ENCODE measurements at places on chromosomes 16 and 17. TPM values are rescaled to one million over a fixed set of nuclear protein-coding genes. Genes with fewer than 3 reads are reported as not detected.
A peak's percentile ranks its signal among the peaks of the same experiment; 100 is the strongest.

DNA sequence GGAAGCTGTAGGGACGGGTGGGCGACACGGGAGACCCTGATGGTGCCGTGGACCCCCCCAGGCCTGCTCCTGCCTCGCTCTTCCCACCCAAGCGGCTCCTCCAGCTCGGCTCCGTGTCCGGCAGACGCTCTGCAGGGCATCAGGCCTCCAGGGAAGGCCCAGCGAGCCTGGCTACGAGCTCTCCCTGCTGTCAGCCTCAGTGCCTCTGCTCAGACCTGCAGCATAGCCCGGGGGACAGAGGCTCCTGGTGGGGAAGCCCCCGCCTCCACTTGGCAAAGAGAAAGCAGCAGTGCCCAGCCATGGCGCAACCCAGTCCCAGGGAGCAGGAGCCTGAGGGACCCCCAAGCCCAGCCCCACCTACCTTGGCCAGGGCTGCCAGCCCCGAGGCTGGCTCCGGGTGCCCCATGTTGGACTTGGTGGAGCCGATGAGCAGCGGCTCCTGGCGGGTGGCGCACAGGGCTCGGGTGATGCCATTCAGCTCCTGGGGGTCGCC lies 5.9 kb downstream of the FASN start:
- DNase-seq = no peak

DNA sequence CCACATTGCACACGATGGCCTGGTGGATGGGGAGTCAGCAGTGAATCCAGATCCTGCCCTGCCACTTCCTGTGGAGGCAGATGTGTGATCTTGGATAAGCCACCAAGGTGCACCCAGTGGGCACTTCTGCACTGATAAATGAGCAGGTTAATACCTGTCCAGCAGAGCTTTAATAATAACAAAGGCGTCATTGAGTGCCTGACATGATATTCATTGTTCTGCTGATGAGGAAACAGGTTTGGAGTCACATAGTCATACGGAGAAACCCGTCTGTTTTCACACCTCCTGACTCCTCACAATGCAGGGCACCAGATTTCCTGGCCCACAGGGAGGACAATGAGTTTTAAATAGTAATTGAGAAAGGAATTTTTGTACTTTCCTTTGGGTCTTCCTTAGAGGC lies 324.6 kb upstream of the CDH5 start:
- DNase-seq = no peak

GRCh38 chr17:50047488-50048126 lies 8.3 kb upstream of the ITGA3 start:
- no peak for DNase-seq

DNA sequence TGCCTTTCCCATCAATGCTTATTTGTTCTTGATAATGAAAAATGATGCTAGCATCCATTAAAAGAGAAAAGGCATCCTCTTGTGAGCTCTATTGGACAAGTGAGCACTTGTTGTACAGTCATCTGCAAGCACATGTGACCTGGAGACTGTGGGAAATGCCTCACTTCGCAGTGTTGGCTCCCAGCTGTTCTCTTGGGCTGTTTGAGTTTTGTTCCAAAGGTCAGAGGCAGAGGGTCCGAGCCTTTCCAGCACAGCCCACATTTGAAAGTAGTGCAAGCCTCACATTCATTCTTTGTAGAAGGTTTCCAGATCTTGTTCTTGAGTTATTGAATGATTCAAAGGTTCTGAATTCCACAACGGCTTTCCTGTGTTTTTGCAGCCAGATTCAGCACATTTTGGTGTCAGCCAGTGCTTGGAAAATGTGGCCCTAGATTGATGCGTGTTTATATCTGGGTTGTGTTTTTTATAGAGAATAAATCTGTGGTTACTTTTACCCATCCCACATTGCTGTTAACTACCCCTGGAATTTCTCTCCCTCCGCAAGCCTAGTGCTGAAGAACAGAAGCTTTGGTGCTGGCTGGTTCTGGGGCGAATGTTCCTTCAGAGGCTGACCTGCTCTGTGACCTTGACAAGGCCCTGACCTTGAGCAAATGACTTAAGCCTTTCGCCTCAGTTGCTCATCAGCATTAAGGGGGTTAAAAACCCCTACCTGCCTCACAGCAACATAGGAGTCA lies 49.8 kb downstream of the CDH1 start:
- no peak for DNase-seq

- no peak for DNase-seq
These were observed 138.7 kb downstream of the ENGASE start for GRCh38 chr17:79213305-79213704.

DNA sequence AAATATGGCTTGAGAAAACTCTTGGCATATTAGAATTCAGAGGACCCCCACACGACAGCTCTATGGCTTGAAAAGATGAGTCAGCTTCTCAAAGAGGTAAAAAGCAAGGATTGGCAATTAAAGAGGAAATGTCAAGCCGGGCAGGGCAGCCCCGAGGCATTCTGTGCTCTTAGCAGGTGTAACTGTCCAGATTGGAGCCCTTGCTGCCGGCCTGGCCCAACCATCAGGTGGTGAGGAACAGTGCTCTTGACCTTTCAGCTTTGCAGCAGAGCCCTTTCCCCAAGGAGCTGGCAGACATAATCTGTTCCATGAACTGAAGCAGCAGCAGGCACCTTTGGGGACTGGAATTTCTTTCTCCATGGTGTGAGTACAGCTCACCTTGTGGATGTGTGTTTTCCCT lies 287.8 kb downstream of the UTP18 start:
- DNase-seq = no peak

- peak; percentile 59 for DNase-seq
These were observed 9.3 kb upstream of the ABCC12 start for GRCh38 chr16:48164907-48165715.

DNA sequence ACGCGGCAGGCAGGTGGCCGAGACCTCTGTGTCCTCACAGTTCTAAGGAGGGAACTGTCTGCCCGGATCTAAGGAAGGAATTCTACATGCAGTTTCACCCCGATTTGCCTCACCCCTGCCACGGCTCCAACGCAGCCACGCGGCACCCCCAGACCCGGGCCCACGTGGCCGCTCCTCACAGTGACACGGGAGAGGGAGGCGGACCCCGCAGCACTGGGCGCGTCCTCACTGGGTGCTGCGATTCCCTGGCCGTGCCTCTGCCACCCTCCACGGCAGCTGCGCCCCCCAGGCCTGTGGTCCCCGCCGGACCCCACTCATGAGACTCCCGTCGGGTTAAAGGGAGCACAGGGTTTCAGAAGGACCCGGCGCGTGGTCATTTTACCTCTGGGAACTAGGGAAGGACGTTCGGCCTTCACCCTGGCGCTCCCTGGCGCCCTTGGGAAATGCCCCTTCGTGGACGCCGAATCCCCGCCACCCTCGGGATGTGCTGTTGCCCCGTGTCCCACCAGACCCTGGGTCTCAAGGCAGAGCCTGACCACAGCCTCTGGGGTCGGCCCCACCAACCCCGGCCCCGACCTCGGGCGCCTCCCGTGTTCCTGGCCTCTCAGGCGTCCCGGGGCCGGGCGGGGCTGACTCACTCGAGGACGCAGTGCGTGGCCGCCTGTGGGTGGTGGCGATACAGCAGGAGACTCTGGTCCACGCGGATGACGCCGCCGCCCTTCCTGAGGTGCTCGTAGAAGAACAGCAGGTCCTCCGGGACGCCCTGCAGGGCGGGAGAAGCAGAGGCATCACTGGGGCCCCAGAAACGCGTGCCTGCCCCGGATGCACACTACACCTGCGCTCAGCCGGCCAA lies 118.8 kb upstream of the METRNL start:
- DNase-seq = no peak

DNA sequence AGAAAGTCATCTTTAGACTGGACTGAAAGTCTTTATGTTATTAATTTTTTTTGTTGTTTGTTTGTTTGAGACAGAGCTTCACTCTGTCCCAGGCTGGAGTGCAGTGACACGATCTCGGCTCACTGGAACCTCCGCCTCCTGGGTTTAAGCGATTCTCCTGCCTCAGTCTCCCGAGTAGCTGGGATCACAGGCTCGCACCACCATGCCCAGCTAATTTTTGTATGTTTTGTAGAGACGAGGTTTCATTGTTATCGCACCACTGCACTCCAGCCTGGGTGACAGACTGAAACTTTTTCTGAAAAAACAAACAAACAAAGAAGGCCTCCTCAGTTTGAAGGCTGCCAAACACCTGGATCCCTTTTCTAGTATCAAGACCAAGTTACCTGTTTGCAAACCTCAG lies 4.7 kb downstream of the BEAN1 start:
- no peak for DNase-seq

- no peak for DNase-seq
These were observed 191.4 kb downstream of the SLC39A11 start for GRCh38 chr17:72901083-72901482.

- DNase-seq = no peak
These were observed 19.4 kb downstream of the C1QTNF1 start for GRCh38 chr17:79043191-79043930.

- no peak for DNase-seq
These were observed 282.5 kb downstream of the SNX29 start for GRCh38 chr16:12258861-12259645.

DNA sequence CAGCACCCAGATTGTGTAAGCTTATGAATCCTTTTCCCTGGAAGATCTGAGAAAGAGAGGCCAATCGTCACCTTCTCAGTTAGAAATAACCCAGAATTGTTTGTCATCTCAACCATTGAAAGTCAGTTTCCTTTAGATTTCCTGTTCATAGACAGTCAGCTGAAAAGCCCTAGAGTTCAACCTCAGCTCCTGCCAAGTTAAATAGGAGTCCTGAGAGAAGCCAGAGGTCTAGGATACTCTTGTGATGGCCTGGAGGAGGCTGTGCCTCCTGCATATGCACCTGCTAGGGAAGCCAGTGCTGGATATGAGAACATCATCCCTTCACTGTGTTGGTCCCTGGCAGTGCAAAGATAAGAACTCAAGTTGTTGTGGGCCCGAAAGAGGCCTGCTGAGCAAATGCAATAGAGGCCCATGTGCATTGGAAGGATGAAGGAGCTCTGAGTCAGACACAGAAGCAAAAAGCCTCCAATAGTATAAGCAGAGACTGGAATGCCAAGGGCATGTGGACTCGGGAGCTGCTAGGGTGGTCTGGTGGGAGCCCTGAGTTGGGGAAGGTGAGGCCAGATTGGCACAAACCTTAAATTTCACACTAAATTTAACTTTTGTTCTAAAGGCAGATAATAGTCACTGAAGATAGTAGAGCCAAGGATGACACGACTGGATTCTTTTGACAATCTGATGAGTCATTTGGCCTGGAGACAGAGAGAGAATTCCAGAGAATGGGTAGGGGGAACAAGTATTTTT lies 520.9 kb upstream of the CDH5 start:
- DNase-seq = no peak

The LLGL2 gene
- 7.1 TPM for total RNA-seq

The RPRML gene
- total RNA-seq = not detected

The TRIM72 gene
- 0.10 TPM for total RNA-seq

The RSPRY1 gene
- total RNA-seq = 36.5 TPM

The SP6 gene
- total RNA-seq = 0.05 TPM

The SNRNP25 gene
- 98.9 TPM for total RNA-seq

The CHST6 gene
- not detected for total RNA-seq

The PRSS53 gene
- total RNA-seq = 3.1 TPM

The C16orf89 gene
- total RNA-seq = not detected

The TPSB2 gene
- total RNA-seq = not detected
